ENCODE measurements at places on chromosomes 7 and 10.

DNA sequence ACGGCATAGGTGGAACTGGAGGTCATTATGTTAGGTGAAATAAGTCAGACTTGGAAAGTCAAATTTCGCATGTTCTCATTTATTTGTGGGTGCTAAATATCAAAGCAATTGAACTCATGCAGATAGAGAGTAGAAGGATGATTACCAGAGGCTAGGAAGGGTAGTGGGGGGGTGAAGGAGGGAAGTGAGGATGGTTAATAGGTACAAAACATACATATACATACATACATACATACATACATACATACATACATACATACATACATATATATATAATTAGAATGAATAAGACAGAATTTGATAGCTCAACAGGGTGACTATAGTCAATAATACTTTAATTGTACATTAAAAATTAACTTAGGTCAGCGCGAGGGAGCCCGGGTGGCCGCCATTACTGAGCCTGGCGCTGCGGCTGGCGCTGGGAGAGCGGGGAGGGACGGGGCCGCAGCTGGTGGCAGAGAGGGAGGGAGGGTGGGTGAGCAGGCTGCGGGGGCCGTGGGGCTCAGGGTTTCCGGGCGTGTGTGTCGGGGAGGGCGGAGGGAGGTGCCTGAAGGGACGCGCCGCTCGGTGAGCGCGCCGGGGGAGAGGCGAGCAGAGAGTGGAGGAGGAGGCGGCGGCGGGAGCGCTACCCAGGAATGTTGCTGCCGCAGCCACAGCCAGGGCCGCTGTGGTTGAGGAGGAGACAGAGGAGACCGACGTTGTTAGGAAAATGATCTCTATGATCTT is 85.8 kb upstream of the EGFR start:
- no peak for DNase-seq

DNA sequence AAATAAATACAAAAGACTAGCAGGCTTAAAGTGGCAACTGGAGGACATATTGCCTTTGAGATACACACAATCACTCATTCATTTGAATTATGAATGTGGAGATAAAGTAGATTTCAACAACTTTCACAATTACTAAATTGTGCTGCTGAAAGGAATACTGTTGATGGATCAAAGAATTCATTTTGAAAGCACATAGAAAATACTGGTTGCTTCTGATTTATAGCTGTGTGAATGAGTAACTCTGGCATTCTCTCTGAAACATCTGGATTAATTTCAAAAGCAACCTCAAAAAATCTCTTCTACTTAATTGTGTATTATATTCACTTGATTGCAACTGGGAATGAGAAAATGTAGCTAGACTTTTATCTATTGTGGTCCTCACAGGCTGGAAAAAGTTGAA is 397.6 kb downstream of the THSD7A start:
- DNase-seq, result no peak

- DNase-seq, result no peak
Measured at GRCh38 chr7:22672846-22673680, 53.9 kb upstream of the IL6 start.

DNA sequence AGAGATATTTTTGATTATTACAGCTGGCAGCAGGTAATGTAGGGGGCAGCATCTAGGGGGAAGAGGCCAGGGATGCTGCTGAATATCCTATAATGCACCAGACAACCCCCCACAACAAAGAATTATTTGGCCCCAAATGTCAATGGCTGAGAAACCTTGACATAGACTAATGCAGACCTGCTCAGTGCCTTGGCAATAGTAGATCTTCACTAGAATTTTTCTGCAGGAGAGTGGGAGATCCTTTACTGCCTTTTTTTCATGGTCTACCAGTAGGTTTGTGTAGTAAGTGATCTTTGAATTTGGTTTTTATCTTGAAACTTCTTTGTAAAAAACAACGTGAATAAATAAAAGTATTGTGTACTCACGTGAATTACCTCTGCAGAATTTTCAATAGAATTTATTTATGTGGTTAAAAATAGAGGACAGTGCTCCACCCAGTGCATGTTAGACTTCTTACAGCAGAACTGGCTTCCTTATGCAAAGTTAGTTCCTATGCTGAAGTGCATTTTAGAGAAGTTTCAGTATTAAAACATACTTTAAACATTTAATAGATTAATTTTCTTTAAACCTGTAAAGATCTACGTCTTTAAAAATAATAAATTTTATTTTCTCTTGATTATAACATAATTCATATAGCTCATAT is 199.6 kb upstream of the HDAC9 start:
- DNase-seq, result no peak

- DNase-seq, result no peak
Measured at GRCh38 chr10:23081221-23081750, 14.1 kb upstream of the MSRB2 start.

GRCh38 chr7:93258661-93259060 is 26.5 kb downstream of the VPS50 start:
- no peak for DNase-seq

GRCh38 chr7:129824291-129825208 is 128.2 kb downstream of the UBE2H start:
- no peak for DNase-seq

DNA sequence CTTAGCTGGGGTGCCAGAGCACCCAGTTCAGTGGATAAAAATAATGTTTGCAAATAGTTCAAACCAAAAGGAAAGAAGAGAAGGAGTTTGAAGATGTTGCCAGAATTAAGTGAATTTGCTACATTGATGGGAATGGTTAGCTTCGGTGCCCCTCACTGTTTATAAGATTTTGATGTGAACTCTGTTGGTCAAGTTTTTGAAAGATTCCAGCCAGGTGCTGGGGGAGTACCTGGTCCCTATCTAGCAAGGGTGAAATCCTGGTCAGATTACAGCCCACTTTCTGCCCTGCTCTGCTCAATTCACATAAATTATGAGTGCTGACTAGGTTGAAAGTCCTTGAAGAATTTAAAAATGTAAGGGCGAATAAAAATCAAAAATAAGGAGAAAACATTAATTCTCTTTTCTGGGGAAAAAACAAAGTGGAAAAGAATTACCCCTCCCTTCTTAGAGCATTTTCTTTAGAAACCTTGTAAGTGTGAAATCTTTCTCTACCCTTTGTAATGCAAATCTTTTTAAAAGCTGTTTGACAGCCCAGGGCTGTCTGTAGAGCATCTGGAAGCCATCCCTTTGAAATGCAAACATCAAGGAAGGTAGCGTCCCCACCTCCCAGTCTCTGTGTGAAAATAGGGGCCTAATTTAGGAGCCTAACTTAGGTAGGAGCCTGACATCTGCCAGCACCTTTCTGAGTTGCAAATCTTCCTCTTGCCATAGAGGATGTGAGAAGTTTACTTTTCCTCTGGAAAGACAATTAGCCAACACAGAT is 1.4 kb upstream of the GIMAP5 start:
- DNase-seq, result no peak

- no peak for DNase-seq
Measured at GRCh38 chr7:35714862-35715261, 19.9 kb upstream of the HERPUD2 start.

DNA sequence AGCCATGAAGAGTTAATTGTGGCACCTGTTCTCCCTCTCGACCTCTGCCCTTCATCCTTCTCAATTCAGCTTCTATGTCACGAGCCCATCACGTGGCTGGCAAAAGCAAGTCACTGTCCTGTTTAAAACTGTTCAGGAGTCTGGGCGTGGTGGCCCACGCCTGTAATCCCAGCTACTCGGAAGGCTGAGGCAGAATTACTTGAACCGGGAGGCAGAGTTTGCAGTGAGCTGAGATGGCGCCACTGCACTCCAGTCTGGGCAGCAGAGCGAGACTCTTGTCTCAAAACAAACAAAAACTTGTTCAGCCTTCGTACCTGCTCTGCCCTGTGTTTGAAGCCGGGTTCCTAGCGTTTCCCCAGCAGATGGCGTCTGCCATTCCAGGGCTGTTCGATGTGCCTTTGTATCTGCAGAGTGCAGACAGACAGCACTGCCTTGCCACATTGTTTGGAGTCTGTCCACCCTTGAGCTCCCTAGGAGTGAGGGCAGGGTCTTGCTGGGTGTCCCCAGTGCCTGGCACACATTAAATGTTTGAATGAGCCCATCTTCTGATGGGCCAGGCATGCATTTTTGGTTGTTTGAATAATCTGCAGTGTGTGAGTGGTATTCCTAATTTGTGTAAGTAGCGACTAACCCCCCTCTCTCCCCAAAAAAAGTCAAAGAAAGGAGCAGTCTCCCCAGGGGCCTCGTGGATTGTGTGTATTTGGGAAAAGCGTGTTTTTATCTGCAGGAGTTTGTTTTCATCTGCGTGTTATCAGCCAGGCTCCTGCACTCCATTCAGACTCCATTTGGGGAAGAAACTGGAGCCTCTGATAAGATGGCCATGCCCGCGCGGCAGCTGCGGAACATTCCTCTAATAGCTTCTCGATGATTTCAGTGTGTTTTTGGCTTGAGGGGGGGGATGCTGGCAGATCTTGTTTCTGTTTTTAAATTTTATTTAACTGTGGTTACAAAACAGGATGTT is 61.2 kb downstream of the DNAJB6 start:
- no peak for DNase-seq

DNA sequence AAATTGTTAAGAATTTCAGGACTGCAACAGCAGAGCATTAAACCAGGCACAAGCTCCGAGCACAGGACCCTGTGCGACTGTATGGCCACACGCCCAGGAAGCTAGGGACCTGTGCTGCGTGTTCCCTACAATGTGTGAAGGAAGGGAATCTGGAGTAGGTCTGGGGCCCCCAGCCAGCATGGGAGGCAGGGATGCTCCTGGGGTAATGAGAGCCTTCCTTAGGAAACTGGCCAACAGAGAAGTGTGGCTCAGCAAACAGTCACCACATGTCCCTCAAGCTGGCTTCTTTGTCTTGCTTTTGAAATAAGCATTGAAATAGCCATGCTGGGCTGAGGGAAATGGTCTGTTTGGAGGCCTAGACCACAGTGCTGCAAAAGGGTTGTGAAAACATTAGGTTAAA is 8.2 kb downstream of the BLNK start:
- DNase-seq, result no peak

- no peak for DNase-seq
Measured at GRCh38 chr10:27833792-27834191, 88.2 kb upstream of the MKX start.

DNA sequence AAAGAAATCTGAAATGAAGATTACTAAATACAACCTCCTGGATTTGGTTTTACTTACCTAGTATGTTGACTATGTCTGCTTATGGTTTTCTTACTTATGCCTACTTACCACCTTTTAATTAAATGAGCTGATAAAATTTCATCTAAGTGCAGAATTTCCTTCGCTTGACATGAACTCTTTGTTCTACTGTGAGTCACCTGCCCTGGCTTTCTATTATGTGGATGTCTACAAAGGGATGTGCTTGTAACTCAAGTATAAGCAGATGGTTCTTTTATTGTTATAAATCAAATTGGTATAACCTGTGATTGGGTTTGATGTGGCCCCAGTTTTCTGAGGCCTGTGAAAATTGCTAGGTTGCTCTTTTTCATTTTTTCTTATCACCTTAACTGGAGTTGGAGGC is 389.1 kb upstream of the ANKRD30A start:
- no peak for DNase-seq

- DNase-seq, result no peak
Measured at GRCh38 chr7:132141109-132141508, 435.2 kb downstream of the PLXNA4 start.

DNA sequence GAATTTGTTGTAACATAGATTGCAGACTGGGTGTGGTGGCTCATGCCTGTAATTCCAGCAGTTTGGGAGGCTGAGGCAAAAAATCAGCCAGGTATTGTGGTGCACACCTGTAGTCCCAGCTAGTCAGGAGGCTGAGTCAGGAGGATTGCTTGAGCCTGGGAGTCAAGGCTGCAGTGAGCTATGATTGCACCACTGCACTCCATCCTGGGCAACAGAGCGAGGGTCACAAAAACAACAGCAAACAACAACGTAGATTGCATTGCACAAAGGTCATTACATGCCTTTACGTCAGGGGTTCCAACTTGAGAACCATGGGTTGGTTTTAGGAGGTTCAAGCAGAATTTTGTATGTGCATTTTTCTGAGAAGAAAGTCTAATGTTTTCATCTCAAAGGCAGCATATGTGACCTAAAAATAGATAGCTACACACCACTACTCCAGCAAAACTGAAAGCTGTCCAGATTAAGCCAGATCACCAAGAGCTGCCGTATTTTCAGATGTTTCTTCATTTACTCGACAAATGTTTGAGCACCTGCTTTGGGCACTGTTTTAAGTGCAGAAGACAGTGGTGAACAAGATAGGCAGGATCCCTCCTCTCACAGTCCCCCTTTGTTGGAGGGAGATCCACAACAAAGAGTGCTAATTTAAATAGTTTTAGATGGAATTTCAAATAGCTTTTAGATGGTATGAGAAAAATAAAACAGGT is 28.3 kb upstream of the CYP26C1 start:
- DNase-seq, result no peak

GRCh38 chr7:94912085-94912484 is 4.7 kb downstream of the PPP1R9A start:
- no peak for DNase-seq

DNA sequence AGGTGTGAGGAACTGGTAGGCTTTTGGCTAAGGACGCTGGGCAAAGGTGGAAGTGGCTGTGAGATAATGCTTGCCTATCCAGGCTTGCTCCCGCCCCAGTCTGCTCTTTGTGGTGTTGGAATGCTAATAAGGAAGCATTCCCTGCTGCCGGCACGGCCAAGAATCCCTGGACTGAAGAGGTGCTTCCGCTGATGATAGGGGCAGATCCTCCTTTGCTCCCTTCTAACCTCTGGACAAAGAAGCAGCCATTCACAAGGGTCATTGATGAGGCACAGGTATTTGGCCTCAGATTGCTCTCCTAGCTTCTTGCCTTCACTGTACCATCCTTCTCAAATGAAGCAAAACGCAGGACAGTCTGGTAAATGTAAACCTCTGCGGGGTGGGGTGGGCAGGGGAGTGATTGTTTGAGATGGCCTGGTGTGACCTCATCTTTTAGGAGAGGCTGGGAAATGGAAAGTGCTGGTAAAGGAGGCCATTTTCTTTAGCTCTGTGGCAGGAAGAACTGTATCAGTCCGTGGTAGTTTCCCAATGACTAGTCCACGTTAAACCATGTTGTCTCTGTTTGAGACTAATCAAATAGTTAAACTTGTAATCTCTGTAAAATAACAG is 1.7 kb downstream of the PGAM1 start:
- DNase-seq, result no peak

- DNase-seq, result no peak
Measured at GRCh38 chr10:61701706-61702105, 39.0 kb downstream of the CABCOCO1 start.

GRCh38 chr7:33959676-33960075 is 54.3 kb downstream of the BMPER start:
- DNase-seq, result no peak

DNA sequence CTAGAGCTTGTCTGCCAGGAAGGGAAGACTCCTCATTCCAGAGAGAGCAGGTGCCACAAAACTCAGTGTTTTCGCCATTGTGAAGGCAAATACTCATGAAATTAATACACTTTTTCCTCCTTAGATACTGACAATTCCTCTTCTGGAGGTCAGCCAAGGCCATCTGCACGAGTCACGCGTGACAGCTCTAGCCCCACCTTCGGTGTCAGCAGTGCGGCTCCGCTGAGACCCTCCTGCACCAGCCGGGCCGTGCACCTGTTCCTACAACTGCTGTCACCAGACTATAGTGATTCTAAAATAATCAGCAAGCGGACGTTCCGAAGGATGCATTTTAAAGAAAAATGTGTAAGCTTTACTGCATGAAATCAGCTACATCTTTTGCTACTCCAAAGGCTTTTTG is 127.7 kb downstream of the DIP2C start:
- no peak for DNase-seq

GRCh38 chr7:149459540-149460452 is 1.1 kb downstream of the ZNF777 start:
- no peak for DNase-seq

GRCh38 chr7:84195295-84196060 is 889 bp upstream of the SEMA3A start:
- no peak for DNase-seq

Measured in activated CD8-positive, alpha-beta memory T cell treated with anti-CD3 and anti-CD28 coated beads for 4 hours (primary cell).